Foreskin keratinocyte (primary cell): ENCODE measurements at places on chromosomes 5 and 9.

GRCh38 chr5:107513337-107514085 lies 157.2 kb downstream of the EFNA5 start:
- no peak for DNase-seq

- no peak for DNase-seq
These were observed 22.6 kb upstream of the SLC12A7 start for GRCh38 chr5:1134478-1134877.

DNA sequence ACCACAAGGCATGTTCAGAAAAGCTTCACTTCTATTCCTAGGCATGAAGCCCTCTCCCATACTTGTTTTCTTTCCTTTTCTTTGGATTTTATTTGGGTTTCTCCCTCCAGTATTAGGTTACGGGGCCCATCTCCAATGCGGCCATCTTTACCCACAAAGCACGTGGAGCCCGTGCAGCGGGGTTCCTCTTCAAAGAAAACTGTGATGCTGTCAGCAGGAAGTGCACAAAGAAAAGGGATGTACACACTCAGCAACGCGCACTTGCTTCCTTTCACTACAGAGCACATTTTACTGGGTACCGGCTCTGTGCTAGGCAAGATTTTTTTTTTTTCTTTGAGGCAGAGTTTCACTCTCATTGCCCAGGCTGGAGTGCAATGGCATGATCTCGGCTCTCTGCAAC lies 106.6 kb downstream of the COL23A1 start:
- no peak for DNase-seq

DNA sequence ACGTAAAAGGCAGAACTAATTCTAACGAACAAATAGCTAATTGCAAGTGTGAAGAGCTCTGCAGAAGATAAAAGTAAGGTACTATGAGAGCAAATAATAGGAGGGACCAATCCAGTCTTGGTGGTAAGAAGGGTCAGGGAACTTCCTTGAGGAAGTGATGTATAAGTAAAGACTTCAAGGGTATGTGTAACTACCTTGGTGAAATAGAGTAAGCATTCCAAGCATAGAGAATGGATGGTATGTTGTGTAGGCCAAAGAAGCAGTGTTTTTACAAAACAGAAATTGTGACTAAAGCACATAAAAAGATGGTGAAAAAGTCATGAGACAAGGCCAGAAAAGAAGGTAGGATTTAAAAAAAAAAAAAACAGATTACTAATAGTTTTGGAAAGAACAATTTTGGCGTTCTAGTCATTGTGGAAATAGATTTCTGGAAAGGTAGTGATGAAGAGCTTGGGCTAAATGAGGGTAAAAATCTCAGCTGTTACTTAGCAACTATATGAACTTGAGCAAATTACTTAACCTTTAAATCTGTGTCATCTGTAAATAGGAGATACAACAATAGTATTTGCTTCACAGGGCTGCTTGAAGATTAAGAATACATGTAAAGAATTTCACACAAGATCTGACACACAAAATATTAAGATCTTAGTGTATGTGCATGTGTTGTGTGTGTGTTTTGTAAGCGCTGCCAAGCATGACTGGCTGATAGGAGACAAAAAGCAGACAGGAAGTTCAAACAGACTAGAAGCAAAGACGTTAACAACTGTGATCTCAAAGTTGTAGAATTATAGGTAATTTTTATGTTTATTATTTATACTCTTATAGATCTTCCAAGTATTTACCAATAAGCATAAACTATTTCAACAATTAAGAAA lies 73.5 kb downstream of the NR6A1 start:
- peak; percentile 63 for DNase-seq

DNA sequence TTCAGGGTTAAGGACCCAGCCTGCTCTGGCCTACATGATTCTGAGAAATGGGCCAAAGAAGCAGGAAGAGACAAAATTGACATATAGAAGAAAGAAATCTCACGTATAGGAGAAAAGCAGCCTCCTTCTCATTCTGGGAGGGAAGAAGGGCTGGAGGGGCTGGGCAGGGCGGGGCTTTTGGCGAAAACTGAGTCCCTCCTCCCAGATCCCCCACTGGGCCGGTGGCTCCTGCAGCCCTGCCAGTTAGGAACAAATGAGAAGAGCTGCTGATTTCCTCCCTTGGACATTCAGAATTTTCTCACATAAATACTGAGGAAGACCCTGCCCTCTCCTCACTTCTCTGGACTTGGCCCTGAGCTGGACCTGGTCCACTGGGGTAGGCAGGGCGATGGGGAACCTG lies at the start of gene WNT8A:
WNT8A (plus strand) TSS at position 332 of the 400 bp plus-strand sequence. CDS start 95 bp downstream, outside the sequence.
- no peak for DNase-seq

- DNase-seq = no peak
These were observed 397.6 kb upstream of the ACTBL2 start for GRCh38 chr5:57880216-57880615.

- no peak for DNase-seq
These were observed 2.3 kb upstream of the HEMGN start for GRCh38 chr9:97940233-97940632.

- no peak for DNase-seq
These were observed 35.4 kb upstream of the MSH3 start for GRCh38 chr5:80619086-80619485.

GRCh38 chr9:104675611-104676010 lies 18.7 kb upstream of the OR13D1 start:
- no peak for DNase-seq

DNA sequence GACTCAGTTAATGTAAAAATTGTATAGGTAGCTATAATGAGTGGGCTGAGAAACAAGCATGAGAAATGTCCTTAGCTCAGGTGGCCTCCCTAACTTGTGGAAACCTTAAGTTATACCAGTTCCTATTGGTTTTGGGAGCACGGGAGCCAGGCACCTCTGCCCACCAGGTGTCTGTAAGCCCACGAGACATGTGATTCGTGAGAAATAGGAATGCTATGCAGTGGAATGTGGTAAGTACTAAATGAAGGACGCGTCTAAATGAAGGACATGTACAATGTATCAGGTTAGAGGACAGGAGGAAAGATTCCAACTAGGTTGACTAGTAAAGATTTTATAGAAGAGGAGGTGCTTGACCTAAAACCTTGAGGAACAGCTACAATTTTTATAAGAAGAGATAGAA lies 46.0 kb upstream of the F2RL2 start:
- peak; percentile 76 for DNase-seq

DNA sequence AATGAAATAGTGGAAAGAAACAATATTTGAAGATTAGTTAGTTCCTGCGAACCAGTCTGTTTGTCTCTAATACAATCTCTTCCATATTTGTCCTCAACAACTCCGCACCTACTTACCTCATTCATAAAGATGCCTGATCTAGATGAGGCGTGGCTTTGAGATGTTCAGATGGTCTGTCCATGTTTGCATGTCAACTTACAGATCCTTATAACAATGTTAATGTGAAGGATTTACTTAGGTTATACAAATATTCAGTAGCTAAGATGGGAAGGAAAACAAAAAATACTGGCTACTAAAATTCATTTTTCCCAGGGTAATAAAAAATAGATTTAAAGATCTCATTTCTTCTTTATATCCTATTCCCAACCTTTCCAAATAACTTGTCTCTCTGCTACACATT lies 8.3 kb downstream of the CDC14B start:
- DNase-seq = no peak
